ENCODE measurements at places on chromosomes 5 and 9. TPM values are rescaled to one million over a fixed set of nuclear protein-coding genes. Genes with fewer than 3 reads are reported as not detected.

DNA sequence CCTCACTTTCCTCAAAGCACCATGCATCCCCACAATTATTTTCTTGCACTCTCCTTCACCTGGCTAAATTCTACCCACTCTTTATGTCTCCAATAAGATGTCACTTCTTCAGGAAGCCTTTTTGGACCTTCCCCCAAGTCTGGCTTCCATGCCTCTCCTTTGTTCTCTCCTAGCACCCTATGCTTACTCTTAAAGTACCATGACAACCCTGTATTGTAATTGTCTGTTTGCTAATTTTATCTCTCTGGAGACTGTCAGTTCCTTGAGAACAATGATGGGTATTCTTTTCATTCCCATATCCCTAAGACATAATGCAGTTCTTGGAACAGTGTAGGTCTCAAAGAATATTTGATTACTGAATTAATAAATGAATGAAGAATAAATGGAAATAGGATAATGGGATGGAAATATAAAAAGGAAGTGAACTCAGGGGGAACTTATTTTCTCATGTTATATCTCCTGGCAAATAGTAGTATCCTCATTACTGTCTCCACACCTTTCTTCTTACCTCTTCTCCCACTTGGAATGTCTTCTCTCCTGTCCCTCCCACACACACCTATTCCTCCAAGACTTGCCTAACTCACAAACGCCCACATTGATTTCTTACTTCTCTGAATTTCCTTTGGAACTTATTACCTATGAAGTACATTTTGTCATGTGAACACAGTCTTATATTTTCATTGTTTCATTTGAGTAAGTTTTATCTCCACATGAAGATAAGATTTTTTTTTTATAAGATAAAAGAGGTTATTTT, 499.1 kb downstream of the NFIB start:
- no peak overlapping the region for H3K27ac ChIP-seq
- no peak overlapping the region for H3K4me3 ChIP-seq
- H3K36me3 ChIP-seq: no peaks in the 10 kb centered on the region
- peaks cover 2% of the 10 kb centered on the region for H3K27me3 ChIP-seq
- H3K4me1 ChIP-seq: peaks cover 11% of the 10 kb centered on the region

DNA sequence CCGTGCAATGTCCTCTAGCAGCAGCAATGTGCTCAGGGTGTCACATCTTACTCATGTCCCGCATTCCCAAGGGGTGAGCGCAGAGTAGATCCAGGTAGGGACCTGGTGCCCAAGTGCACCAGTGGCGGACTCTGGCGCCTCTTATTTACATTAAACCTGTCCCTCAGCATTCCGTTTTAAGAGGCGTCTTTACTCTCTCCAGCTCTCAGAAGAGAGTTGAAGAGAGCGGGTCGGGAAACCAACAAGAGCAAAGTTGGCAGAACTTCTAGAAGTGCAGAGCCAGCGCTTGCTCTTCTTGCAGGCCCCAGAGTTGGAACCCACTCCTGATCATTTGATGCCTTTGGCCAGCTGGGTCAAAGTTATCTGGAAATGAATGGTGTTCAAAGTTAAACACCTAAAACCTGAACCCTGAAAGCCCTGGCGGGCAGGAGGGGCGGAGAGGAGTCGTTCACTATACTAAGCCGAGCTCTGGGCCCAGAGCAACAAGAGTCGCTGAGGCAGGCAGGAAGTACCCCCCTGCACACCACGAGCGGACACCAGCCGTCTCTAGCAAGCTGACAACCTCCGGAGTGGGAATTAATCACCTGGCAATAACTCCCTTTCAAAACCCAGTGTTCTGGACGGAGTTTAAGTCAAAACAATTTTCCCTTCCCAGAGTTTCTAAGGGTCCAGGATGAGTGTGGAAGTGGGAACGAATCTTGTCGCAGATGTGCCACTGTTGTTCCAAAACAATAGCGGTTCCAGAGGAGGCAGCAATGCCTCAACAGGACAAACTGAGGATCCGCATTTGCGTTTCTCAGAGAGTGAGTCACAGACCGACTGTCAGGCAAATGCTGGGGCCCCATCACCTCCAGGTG, 122.8 kb downstream of the TMEM161B start:
- H3K27ac ChIP-seq: no peak overlapping the region
- peaks cover 39% of the 10 kb centered on the region for H3K27me3 ChIP-seq
- no peak for DNase-seq
- no peak overlapping the region for H3K4me3 ChIP-seq
- H3K4me1 ChIP-seq: peaks cover 4% of the 10 kb centered on the region

DNA sequence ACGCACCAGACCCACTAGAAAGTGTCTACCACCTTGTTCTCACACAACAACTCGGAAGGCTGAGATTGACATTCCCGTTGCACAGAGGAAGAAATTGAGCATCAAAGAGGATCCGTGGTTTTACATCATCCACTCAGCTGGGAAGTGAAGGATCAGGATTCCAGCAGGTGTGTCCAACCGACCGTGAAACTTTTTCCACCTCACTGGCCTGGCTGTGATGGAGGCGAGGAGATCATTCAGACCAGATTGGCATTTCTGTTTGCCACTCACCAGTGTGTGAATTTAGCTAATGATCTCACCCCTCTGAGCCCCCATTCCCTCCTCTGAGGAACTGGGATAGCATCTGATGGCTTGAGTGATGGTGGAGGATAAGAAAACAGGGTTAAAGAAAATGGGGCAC, 46.7 kb upstream of the CPLX2 start:
- no peaks in the 10 kb centered on the region for H3K36me3 ChIP-seq
- no peaks in the 10 kb centered on the region for H3K4me1 ChIP-seq
- peaks cover 28% of the 10 kb centered on the region for H3K27me3 ChIP-seq
- H3K27ac ChIP-seq: no peak overlapping the region
- H3K4me3 ChIP-seq: no peak overlapping the region

- H3K4me3 ChIP-seq: no peak overlapping the region
- H3K27me3 ChIP-seq: no peaks in the 10 kb centered on the region
- DNase-seq: no peak
Measured at GRCh38 chr9:123508048-123508447, 152.1 kb downstream of the CRB2 start.

DNA sequence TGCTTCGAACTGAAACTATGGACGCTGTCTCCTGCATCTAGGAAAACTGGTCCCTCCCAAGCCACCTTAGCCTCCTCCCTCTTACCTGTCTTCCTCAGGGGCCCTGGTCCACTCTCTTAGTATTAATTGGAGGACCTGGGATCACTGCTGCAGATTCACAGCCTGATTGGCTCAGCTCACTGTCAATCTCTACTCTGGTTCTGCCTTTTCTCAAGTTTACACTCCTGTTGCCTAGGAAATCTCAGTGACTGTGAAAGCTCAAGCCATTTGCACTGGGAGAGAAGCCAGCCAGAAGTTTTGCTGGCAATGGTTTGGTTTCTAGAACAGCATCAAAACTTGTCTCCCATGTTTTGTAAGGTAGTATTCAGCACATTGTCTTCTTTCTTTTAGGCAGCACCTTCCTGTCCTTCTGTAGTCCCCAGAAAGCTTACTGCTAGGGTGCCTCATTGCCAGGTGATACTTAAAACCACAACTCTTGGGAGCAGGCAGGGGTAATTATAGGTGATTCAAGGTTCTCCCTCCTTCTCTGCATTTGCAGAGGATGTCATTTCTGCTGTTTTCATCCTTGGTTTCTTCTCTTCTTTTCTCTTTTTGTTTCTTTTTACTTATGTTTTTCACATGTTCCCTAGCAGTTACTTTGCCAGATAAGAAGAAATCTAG, at the start of gene CAPSL:
Gene CAPSL, minus strand, starts transcription at position 55 of the 660 bp plus-strand sequence. CDS start 17,502 bp downstream, outside the sequence.
- H3K27me3 ChIP-seq: peaks cover 27% of the 10 kb centered on the region
- H3K4me3 ChIP-seq: no peak within 1 kb of the TSS
- H3K27ac ChIP-seq: no peak within 1 kb of the TSS
- H3K36me3 ChIP-seq: no peaks in the 10 kb centered on the region
- no peaks in the 10 kb centered on the region for H3K4me1 ChIP-seq

GRCh38 chr9:9790216-9790872, 822.5 kb downstream of the PTPRD start:
- peak overlapping the region; percentile 39 for H3K27ac ChIP-seq
- peaks cover 4% of the 10 kb centered on the region for H3K27me3 ChIP-seq
- H3K4me3 ChIP-seq: no peak overlapping the region
- no peak for DNase-seq

GRCh38 chr5:82422751-82423181, 144.6 kb upstream of the RPS23 start:
- H3K27ac ChIP-seq: no peak overlapping the region
- H3K27me3 ChIP-seq: no peaks in the 10 kb centered on the region
- no peaks in the 10 kb centered on the region for H3K36me3 ChIP-seq
- H3K4me3 ChIP-seq: no peak overlapping the region
- peaks cover 55% of the 10 kb centered on the region for H3K4me1 ChIP-seq
- no peak for DNase-seq

The CARTPT gene
- total RNA-seq: not detected

The INSL6 gene
- not detected for total RNA-seq

The TXNDC8 gene
- not detected for total RNA-seq

The GABRA1 gene
- total RNA-seq: not detected

All from chondrocyte (in vitro differentiated cells).